NCI-H2107 (cell line): ENCODE measurements at places on chromosomes 7 and 10.

GRCh38 chr7:107103369-107103768 lies 58.9 kb downstream of the PRKAR2B start:
- DNase-seq = no peak

DNA sequence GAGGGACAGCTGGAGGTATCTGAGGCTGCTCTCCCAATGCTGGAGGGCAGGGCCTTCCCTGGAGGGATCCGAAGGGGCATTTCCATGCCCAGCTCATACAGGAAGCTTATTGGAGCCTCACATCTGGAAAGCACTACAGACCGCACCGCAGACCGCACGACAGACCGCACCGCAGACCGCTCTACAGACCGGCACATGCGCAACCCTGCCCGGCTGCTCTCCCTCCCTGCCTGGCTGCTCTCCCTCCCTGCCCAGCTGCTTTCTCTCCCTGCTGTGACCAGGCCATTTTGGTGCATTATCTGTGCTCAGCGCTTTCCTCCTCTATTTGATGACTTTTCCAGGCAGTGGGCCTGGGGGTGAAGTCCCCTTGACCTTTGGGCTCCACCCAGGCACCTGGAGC lies 39.6 kb upstream of the EN2 start:
- no peak for DNase-seq

GRCh38 chr7:47866120-47866519 lies 82.1 kb downstream of the PKD1L1 start:
- no peak for DNase-seq

DNA sequence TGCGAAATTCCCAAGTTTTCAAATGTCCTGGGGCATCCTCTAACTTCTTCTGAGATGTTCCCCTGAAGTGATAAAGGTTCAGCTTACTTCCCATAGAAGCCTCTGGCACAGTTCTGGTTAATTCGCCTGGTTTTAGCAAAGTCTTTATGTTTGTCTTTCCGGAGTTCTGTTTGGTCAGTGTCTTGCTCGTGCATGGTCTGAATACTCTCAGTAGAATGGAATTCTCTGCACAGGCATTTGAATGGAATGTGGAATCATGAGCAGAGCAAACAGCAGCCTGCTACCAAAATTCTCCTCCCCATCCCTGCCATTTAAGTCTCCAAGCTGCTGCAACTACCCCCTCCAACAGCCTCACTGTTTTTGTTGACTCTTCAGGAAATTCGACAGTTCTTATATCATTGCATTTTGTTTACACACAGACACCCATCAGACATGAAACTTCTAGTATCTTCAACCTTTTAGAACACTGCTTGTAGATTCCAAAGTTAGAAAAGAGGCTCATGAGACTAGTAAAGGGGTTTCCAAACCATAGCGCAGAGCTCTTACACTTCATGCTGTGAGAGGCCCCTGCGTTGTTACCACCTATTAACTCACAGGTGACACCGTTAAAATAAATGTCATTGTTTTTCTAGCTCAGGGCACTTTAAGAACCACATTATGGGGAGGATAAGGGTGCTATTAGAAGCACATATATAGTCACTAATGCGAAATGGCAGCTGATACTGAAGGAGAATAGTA lies 129.7 kb downstream of the PLCE1 start:
- DNase-seq = no peak

- DNase-seq = no peak
Measured at GRCh38 chr7:81244224-81244623, 325.4 kb upstream of the SEMA3C start.

GRCh38 chr7:155971180-155971770 lies 159.0 kb upstream of the SHH start:
- DNase-seq = no peak

GRCh38 chr10:17758200-17758599 lies 6.2 kb downstream of the TMEM236 start:
- DNase-seq = no peak

GRCh38 chr7:11175887-11176286 lies 202.2 kb downstream of the PHF14 start:
- no peak for DNase-seq

GRCh38 chr10:88187472-88187871 lies 324.0 kb downstream of the PTEN start:
- DNase-seq = no peak

GRCh38 chr10:78868048-78868447 lies 200.7 kb upstream of the ZMIZ1 start:
- no peak for DNase-seq

GRCh38 chr10:6279540-6280267 lies 77.0 kb downstream of the PFKFB3 start:
- DNase-seq = no peak

DNA sequence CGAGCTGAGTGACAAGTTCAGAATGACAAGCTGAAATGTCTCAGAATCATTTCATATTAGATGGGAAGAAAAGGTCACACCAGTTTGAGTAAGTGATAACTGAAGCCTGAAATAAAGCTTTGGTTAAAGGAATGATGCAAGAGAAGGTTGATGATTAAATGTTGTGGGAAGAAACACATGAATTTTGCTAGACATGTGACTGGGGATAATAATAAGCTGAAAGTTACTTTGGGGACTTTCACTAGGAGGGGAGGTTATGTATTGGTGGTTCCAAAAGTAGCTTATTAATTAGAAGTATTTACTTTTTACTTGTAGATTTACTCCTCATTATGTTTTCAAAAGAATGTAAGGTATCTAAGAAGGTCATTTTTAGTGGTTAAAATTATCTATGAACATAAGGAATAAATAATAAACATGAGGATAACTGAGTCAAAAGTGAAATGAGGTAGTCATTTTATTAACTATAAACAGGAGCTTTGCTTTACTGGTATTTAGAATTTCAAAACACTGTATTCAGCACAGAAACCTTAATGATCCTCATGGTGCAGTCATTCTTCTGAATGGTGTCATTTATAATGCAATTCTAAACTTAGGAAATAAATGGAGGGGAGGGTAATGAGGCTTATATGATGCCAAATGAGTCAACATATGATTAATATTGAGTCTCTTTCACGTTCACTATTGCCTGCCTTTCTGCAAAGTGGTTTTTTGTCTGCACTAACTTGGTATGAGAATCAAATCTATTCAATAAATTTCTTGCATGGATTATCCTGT lies 63.7 kb downstream of the PRKG1 start:
- no peak for DNase-seq

DNA sequence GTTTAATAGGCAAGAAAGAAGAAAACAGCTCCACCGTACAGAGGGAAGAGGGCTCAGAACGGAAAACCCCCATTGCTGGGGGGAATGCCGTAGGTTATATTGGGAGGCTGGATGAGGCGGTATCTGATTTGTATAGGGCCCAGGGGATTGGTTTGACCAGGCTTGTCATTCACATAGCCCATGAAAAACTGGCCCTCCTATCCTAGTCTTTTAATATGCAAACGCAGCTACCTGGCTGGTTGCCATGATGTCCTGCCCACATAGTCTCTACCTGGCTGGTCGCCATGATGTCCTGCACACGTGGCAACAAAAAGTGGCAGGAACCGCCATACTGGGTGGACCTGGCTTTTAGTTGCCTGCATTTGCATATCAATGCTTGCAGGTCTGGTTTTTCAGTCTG lies 84.7 kb downstream of the AUTS2 start:
- DNase-seq = no peak
